ENCODE measurements at places on chromosomes 11 and 22.

DNA sequence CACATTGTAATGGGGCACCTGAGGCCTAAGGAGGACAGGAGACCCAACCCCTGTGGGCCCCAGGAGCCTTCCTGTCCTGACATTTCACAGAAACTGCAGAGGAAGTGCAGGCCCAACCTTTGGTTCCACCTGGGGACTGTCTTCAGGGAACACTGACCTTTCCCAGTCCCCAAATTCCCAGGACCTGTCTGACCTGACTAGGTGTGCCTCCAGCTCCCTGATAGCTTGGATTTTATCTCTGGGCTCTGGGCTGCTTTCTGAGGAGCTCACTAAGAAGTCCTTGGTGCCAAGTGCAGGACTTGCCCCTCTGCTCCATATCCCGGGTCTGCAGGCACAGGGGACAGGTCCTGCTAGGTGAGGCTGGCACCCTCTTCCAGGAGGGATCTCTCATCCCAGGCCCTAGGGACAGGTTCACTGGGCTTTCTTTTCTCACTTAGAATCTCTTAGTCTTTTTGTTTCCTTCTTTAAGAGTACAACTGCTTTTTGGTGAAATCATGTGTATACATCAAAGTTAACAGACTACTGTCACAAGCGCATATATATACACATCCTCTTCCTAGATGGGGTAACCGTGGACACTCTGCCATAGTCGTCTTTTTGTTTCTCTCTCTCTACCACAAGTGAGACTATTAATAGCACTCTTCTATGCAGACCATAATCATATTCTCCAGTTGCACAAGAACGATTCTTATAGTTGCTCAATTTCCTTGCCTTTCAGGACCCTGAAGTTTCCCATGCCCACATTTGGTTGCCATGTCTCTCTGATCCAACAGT lies 72.0 kb upstream of the IGLL5 start:
- no peak for DNase-seq

DNA sequence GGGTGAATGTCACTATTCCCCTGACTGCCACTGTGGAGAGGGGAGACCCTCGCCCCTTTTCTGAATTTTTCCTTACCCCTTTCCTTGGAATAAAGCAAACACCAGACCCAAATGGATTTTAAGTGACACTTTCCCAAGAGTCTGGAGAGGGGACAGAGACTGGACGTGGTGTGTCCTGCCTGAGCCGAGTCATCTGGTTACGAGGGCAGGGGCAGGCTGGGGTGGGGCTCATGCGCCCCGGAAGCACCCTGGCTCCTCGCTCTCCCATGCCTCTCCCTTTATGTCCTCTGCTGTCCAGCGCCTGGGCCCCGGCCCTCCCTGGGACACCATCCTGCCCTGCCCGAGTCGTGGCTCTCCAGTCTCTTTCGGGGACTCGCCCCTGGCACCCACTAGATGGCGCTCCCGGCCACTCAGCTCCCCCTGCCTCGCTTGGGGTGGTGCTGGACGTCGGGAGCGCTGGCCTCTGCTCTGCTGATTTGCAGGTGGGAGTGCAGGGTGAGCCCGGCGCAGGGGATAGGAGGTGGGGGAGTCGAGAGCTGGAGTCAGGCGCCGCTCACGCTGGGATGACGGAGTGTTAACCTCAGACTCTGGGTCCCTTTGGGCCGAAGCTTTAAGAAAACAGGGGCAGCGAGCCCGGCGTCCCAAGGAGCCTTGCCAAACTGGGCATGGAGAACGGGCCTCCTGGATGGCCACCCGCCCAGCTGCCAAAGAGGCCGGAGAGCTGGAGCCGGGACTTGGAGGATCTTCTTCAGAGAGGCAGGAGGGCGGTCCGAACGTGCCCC lies 89.8 kb downstream of the RPS6KA4 start:
- DNase-seq, result peak; percentile 74

DNA sequence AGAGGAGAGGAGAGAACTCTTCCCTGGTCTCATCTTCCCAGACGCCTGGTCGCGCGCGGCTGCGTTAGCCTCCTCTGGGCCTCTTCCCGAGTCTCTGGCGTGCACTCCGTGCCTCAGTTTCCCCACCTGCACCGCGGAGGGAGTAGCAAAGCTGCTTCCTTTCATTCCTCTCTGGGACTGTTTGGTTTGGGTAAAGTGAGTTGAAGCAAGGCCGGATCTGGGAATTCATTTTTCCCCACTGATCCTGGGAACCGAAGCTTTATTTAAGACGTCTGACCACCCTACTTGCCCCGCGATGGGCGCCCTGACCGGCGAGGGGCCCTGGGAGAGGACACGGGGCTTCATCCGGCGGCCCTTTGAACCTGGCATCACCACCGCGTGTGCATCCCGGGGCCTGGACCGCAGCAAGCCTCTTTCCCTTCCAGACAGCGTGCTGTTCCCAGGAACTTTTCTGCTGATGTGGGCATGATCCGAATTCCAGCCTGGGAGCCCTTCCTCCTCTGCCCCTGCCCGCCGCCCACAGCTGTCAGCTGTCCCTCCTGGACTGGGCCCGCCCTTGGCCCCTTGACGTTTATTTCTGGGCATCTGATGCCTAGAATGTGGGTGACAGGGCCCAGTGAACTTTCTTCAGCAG lies 758 bp downstream of the LDLRAD3 start:
- peak; percentile 22 for DNase-seq

GRCh38 chr11:119181677-119182412 lies 3.4 kb upstream of the NHERF4 start:
- peak; percentile 84 for DNase-seq

GRCh38 chr22:39152511-39153219 lies at the start of gene CBX7:
TSS of gene CBX7 (minus strand) at chr22:39152680. CDS start at chr22:39152444, 236 bp downstream.
- peak; percentile 96 for DNase-seq

GRCh38 chr11:16959602-16960001 lies 54.6 kb downstream of the PLEKHA7 start:
- no peak for DNase-seq

GRCh38 chr11:95937358-95937757 lies 13.5 kb upstream of the MTMR2 start:
- no peak for DNase-seq

- DNase-seq, result no peak
Observed at GRCh38 chr11:88206751-88207150, 31.5 kb upstream of the RAB38 start.

DNA sequence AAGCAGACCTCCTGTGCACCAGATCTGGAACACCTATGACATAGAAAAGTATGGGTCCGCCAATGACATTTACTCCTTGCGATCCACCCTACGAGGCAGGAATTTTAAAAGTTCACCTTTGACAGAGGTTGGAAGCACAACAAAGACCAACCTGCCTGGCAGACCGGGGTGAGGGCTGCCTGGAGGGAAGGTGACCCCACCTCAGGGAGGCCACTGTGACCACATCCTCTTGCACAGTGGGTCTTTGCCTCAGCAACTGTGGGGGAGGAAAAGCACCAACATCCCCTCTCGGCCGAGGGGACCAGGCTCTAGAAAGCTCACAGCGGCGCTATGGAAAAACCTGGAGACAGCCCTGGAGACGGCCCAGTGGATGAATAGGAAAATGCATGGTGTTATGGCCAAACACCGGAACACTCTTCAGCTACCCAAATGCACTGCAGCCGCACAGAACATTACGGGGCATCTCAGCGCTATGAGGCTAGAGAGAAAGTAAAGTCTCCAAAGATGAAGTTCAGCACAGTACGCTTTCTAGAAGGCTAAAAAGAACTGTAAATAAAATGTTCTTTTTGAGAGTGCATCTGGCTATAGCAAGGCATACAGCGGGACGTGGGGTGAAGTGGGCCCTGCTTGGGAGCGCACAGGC lies 1.8 kb upstream of the SHISAL1 start:
- DNase-seq, result no peak

DNA sequence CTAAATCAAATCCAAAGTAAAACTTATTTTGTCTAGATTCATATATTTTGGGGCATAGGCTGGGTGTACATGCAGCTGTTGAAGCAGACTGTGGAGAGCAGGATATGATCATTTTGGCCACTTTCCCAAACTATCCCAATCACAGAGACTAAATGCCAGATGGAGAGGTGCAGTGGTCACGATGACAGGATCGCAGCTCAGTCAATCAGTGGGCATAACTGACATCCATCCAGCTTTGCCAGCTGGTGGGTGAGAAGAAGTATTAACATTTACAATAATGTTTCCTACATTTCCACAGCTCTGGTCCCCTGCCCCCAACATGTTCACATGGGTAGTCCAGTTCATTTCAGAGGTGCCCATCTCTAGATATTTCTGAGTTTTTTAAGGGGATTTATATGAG lies 255.5 kb upstream of the SESN3 start:
- no peak for DNase-seq

DNA sequence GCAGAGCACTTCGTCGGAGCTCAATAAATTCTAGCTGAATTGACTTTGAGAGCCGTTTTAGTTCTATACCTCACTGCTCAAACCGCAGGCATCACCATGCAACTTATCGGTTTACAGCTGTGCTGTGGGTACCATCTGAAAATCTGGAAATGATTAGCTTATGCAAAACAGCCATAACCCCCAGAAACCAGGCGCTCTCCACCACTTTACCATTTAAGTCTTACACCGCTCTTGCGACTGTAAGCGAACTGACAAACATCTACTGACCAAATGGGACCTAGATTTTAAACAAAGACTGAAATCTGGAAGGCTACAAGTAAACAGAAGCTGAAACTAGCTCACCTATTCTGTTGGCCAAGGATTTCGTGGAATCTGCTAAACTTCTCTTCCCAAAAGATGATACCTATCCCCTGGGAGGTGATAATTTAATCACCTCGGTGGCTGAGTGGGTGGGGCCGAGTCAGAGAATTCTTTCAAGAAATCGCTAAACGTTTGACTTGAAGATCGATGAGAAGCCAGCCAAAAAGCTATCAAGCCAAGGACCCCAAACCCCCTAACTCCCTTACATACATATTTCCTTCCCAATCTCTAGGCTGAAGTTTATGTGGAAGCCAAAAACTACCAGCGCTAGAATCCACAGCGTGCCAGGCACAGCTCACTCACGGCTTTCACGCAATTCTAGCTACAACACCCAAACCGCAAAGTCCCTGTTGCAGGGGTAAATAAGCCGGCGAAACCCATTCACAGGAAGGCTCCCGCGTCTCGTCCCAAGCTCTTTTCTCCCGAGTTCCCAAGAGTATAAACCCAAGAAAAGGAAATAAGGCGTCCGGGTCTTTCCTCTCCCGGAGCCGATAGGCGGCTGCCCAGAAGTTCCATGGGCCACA lies 644 bp downstream of the SPTY2D1 start:
- no peak for DNase-seq

- no peak for DNase-seq
Observed at GRCh38 chr11:115255006-115255762, 249.0 kb downstream of the CADM1 start.

DNA sequence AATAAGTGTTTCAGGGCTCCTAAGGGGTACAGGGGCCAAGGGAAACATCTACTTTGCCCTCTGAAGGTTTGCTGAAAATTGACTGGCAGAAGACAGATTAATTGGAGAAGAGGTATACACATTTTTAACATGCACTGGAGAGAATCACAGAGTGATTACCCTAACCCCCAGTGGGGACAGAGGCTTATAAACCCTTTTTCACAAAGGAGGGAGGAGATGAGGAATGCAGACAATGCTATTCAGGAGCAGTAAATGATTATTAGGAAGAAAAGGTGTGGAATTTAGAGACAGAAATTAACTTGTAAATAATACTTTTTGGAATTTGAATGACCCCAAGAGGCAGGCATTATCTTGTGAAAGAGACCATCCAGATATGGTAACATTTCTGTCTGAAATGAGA lies 582.4 kb upstream of the B3GAT1 start:
- no peak for DNase-seq
